Smooth muscle cell of the pulmonary artery (primary cell): ENCODE measurements at places on chromosomes 1 and 21. TPM values are rescaled to one million over a fixed set of nuclear protein-coding genes. Genes with fewer than 3 reads are reported as not detected.

Gene UBR4
- total RNA-seq = 169 and 193 TPM in 2 replicates

Gene CXADR
- 0.91 and 2.2 TPM in 2 replicates for total RNA-seq

Gene MAGOH
- 18.0 and 23.5 TPM in 2 replicates for total RNA-seq

Gene MTX1
- total RNA-seq = 29.9 and 34.6 TPM in 2 replicates

Gene ESPN
- total RNA-seq = 0.07 TPM in 1 of 2 replicates, not detected in the other

Gene CD1B
- total RNA-seq = not detected in 2 replicates

Gene MROH7
- 0.39 and 0.73 TPM in 2 replicates for total RNA-seq

Gene CSDE1
- 1,004 and 1,694 TPM in 2 replicates for total RNA-seq

Gene SLC6A9
- total RNA-seq = 15.1 and 16.2 TPM in 2 replicates

Gene PLD5
- 0.07 TPM in 1 of 2 replicates, not detected in the other for total RNA-seq

Gene FLG2
- not detected in 2 replicates for total RNA-seq

Gene ZFP69
- 2.1 and 3.1 TPM in 2 replicates for total RNA-seq

Gene LENEP
- 0.33 TPM in 1 of 2 replicates, not detected in the other for total RNA-seq

Gene STPG1
- total RNA-seq = 4.2 TPM in 2 replicates

Gene ANKRD65
- 0.17 and 0.39 TPM in 2 replicates for total RNA-seq

Gene GALE
- 12.6 and 35.3 TPM in 2 replicates for total RNA-seq

Gene OR2L13
- total RNA-seq = not detected in 2 replicates

Gene FCRL2
- total RNA-seq = not detected in 2 replicates

Gene OR2T29
- not detected in 2 replicates for total RNA-seq

Gene CATSPERE
- 0.72 and 0.73 TPM in 2 replicates for total RNA-seq

Gene ANGPTL3
- total RNA-seq = not detected in 2 replicates

Gene GCLM
- 20.9 and 31.1 TPM in 2 replicates for total RNA-seq

Gene SPRR2G
- total RNA-seq = not detected in 2 replicates

Gene MTARC1
- total RNA-seq = 1.6 and 1.7 TPM in 2 replicates

Gene S100A7A
- total RNA-seq = not detected in 2 replicates

Gene RNPEP
- 73.0 and 82.5 TPM in 2 replicates for total RNA-seq

Gene MAP1LC3C
- 0.13 TPM in 2 replicates for total RNA-seq

Gene COL9A2
- 1.4 and 1.5 TPM in 2 replicates for total RNA-seq

Gene WDR64
- total RNA-seq = not detected in 2 replicates

Gene MPL
- total RNA-seq = not detected in 2 replicates

Gene FMN2
- total RNA-seq = 17.4 and 21.0 TPM in 2 replicates
